ENCODE measurements at places on chromosomes 5 and 9. TPM values are rescaled to one million over a fixed set of nuclear protein-coding genes. Genes with fewer than 3 reads are reported as not detected.

The OLFM1 gene
- 4.7 TPM for total RNA-seq

The CDHR2 gene
- not detected for total RNA-seq

The SPATA9 gene
- total RNA-seq, result 0.39 TPM

The SLC25A25 gene
- 24.5 TPM for total RNA-seq

The SLC6A19 gene
- not detected for total RNA-seq

The SHOC1 gene
- not detected for total RNA-seq

The PROB1 gene
- 2.5 TPM for total RNA-seq

The SPATA6L gene
- 0.94 TPM for total RNA-seq

The ENG gene
- 378 TPM for total RNA-seq

The WDR70 gene
- total RNA-seq, result 25.0 TPM

The SLC28A3 gene
- 0.05 TPM for total RNA-seq

The LCP2 gene
- 9.4 TPM for total RNA-seq

The IFNB1 gene
- 0.13 TPM for total RNA-seq

The ZNF462 gene
- total RNA-seq, result 4.6 TPM

The HK3 gene
- total RNA-seq, result not detected

The CDH18 gene
- not detected for total RNA-seq

The SLC34A1 gene
- not detected for total RNA-seq

The ARL15 gene
- 10.1 TPM for total RNA-seq

The PIK3R1 gene
- 13.3 TPM for total RNA-seq

The NRG2 gene
- 1.1 TPM for total RNA-seq

The SARDH gene
- total RNA-seq, result not detected

The AMBP gene
- total RNA-seq, result not detected

The C9orf153 gene
- not detected for total RNA-seq

The MARCHF6 gene
- total RNA-seq, result 17.4 TPM

The RMRP gene
- total RNA-seq, result 1,920 TPM

The PCDHB5 gene
- total RNA-seq, result 0.47 TPM

The HMMR gene
- 43.2 TPM for total RNA-seq

The PDZD2 gene
- 4.5 TPM for total RNA-seq

The CDH9 gene
- not detected for total RNA-seq

The ARL10 gene
- total RNA-seq, result 6.7 TPM

The SKP1 gene
- total RNA-seq, result 312 TPM

The CLK4 gene
- 8.4 TPM for total RNA-seq

The INSL4 gene
- not detected for total RNA-seq

The PCDHGA8 gene
- total RNA-seq, result 0.15 TPM

The MYORG gene
- 7.4 TPM for total RNA-seq

The TYRP1 gene
- total RNA-seq, result 0.34 TPM
